Lower lobe of right lung (tissue), 2 donors: ENCODE measurements at places on chromosomes 3 and 15. TPM values are rescaled to one million over a fixed set of nuclear protein-coding genes. Genes with fewer than 3 reads are reported as not detected.

DNA sequence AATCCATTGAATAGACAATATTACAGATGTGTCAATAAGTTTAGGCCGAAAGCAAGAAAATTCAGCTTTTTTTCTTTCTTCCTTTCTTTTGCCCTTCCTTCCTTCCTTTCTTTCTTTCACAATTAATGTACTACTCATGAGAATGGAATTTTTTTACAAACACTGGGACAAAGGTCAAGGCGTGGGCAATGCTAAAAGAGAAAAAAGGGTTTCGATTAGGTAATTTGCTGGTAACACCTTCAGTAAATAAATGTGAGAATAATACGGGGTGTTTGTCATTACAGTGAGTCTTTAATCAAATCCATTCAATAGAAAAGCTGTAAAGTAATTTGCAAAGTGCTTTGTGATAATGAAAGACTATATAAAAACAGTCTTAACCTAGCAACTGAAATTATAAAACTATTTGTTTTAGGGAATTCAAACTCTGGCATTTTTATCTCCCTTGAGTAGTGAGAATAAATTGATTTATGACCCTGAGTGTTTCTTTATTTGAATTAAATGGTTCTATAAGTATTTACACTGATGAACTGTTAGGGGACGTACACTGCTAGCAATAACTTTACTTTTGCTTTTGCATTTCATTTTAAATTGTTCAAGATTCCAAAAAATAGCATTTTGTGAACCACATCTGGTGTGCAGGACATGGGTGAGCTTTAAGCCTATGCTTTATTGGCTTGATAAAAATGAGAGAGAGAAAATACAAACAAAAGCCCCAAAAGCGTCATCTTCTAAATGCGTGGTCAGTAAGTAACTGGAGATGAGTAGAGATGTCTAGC, 104.2 kb upstream of the THRB start:
- H3K27ac ChIP-seq: no peak overlapping the region
- no peak overlapping the region for H3K4me3 ChIP-seq
- H3K36me3 ChIP-seq: no peaks in the 10 kb centered on the region
- peaks cover 11% of the 10 kb centered on the region for H3K4me1 ChIP-seq

GRCh38 chr3:195117978-195118581, 152.9 kb downstream of the XXYLT1 start:
- DNase-seq: no peak
- H3K4me3 ChIP-seq: no peak overlapping the region
- H3K27ac ChIP-seq: no peak overlapping the region
- no peaks in the 10 kb centered on the region for H3K27me3 ChIP-seq
- H3K4me1 ChIP-seq: peaks cover 10% of the 10 kb centered on the region

- no peaks in the 10 kb centered on the region for H3K27me3 ChIP-seq
- no peaks in the 10 kb centered on the region for H3K4me1 ChIP-seq
- no peak overlapping the region for H3K4me3 ChIP-seq
- H3K27ac ChIP-seq: no peak overlapping the region
- no peak for DNase-seq
These were observed 12.6 kb upstream of the TMEM108 start for GRCh38 chr3:133025546-133025945.

GRCh38 chr15:80856400-80856799, 77.2 kb downstream of the CEMIP start:
- no peak overlapping the region for H3K4me3 ChIP-seq
- DNase-seq: no peak
- peaks cover 39% of the 10 kb centered on the region for H3K4me1 ChIP-seq
- no peaks in the 10 kb centered on the region for H3K27me3 ChIP-seq

DNA sequence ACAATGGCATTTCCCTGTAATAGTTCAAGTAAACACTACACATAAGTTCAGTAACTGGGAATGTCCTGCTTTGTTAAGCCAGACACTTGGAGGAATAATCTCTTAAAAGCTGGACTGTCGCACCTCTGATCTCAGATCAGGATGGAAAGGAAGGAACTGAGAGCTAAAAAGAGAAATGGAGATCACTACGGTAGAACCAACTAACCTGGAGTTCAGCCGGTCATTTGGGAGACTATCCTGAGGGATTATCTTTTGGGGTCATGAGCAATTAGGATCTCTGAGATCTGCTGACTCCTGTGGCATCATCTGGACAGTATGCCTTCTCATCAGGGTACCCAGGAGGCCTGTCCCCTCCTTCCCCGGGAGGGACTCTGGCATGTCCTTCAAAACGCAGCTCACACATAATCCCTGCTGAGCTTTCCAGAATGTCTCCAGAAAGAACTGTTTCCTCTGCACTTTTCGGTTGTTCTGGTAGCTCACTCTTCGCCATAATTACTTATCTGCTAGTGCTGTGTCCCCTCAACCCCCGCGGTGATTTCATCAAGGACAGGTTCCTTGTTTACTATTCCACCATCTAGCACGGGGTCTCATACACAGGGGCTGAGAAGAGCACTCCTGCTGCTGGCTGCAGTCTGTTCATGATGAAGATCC, 115.6 kb downstream of the SENP2 start:
- no peaks in the 10 kb centered on the region for H3K36me3 ChIP-seq
- H3K27me3 ChIP-seq: no peaks in the 10 kb centered on the region
- H3K4me1 ChIP-seq: peaks cover 7% of the 10 kb centered on the region

Gene P2RY1
- 19.8 TPM for total RNA-seq

Gene ACOX2
- total RNA-seq: 20.2 TPM

Gene CHRNA3
- 1.3 TPM for total RNA-seq
